Small intestine (tissue), 16 donors: ENCODE measurements at places on chromosomes 1 and 21. TPM values are rescaled to one million over a fixed set of nuclear protein-coding genes. Genes with fewer than 3 reads are reported as not detected.

DNA sequence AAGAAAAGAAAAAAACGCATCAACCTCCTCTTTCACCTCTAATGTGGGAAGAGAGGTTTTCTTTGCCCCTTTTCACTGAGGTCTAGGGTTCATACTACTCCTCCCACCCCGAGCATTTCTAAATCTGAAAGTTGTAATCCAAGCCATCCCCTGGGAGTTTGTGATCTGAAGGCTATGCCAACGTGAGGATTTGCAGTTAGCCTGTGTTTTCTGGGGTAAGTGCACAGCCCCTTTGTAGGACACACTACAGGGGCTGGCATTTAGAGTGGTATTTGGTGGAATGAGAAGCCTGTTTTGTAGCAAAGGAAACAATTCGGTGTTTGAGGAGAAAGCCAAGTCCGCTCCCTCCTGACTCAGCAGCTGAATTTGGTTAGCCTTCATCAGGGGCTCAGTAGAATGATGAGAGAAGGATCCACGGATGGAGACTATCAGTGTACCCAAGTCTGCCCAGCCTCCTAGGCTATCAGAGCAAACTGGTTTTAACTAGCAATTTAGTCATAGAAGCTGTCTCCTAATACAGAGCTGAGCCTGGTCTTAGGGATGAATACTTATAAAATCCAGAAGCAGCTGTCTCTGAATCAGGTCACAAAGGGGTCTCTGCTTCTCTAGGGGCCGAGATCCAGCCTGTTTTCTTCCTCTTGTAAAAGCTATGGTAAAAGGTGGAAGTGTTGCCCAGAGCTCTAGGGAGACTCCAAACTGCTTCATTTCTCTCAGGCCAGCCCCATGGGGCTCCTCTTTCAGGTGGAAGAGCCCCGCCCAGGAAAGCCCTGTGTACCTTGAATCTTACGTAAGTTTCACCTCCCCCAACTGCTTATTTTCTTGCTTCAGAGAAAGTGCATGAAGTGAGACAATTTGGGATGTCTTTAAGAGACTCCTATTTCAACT, 2.1 kb downstream of the PCP4L1 start:
- H3K27ac ChIP-seq: no peak overlapping the region
- peaks cover 4% of the 10 kb centered on the region for H3K4me1 ChIP-seq
- peak; percentile 79 for DNase-seq
- H3K4me3 ChIP-seq: no peak overlapping the region

CBR3 gene
- polyA plus RNA-seq: 9.0 TPM

DNA sequence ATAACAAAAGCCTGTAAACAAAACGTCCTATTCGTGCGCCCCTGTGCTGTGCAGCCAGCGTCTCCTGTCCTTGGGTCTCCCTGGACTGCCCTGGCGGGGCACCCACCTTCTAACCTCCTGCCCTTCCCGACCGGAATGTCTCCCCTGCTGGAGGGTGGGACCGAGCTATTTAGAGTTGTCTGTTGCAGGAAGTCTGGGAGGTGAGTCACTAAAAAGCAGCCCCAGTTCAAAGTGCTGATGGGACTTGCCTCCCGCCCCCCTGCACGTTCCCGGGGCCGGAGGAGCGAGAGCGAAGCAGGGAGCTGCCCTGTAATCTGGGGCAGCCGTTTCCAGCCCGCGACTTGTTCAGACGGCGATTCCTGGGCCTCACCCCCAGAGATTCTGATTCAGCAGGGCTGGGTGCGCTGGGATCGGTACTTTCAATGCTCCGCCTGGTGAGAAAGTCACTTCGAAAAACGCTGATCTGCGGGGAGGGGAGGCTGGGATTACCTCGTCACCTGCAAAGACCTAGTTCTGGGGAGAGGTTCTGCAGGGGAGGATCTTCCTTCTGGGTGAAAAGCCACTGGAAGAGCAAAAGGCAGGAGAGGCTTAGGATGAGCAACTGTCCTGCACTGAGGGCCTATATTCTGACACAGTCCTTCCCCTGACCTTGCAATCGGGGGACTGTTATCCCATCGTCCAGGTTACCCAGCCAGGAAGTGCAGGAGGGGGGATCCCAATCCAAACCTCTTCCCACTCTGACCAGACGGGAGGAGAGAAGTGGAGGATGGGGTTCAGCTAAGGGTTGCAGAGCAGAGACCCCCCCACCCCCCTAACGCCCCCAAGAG, 1.2 kb upstream of the DHRS3 start:
- peaks cover 3% of the 10 kb centered on the region for H3K4me1 ChIP-seq
- no peaks in the 10 kb centered on the region for H3K27me3 ChIP-seq
- H3K36me3 ChIP-seq: no peaks in the 10 kb centered on the region
- peak overlapping the region; percentile 58 for H3K4me3 ChIP-seq
- peak; percentile 97 for DNase-seq

DNA sequence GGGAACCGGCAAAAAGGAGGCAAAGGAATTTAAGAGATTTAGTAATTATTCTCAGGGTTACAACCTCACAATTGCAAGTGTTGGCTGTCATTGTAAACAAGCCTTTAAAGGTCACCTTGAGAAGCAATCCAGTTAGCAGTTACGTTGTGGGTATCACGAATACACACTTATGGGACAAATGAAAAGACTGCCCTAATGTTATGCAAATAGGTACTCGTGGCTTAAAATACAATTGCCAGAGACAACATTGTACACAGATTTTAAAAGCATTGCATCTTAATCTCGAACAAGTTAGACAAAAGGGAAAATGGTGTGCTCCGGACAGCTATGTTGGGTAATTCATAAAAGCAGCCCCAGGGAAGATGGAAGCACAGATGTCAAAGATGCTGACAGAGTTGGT, 120.5 kb upstream of the ZC3H12A start:
- no peaks in the 10 kb centered on the region for H3K36me3 ChIP-seq
- DNase-seq: no peak
- no peak overlapping the region for H3K4me3 ChIP-seq
- no peaks in the 10 kb centered on the region for H3K27me3 ChIP-seq

ALX3 gene
- not detected for polyA plus RNA-seq

- H3K27me3 ChIP-seq: no peaks in the 10 kb centered on the region
- peak; percentile 43 for DNase-seq
- H3K4me1 ChIP-seq: no peaks in the 10 kb centered on the region
- H3K27ac ChIP-seq: peak overlapping the region; percentile 10
- no peak overlapping the region for H3K4me3 ChIP-seq
Observed at GRCh38 chr1:201676197-201676596, 137.3 kb downstream of the NAV1 start.

DNA sequence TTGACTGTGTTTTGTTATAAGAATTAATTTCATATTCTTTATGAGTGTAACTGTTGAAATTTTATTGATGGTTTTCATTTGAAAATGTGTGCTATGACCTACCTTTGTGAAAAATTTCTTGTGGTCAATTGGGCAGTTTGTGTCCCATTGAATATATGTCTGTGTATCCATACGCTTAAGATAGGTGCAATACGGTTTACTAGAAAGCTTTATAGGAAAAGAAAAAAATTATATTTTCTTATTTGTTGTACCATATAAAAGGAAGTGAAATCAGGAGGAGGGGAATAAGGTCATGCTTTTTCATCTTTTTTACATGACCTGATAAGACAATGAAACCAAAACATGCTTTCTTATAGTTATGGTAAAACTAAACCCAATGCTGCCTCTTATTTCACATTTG, 807.7 kb downstream of the USP25 start:
- no peak for DNase-seq
- H3K27me3 ChIP-seq: no peaks in the 10 kb centered on the region
- no peaks in the 10 kb centered on the region for H3K36me3 ChIP-seq
- H3K27ac ChIP-seq: no peak overlapping the region
- H3K4me3 ChIP-seq: no peak overlapping the region
- H3K4me1 ChIP-seq: no peaks in the 10 kb centered on the region

DNA sequence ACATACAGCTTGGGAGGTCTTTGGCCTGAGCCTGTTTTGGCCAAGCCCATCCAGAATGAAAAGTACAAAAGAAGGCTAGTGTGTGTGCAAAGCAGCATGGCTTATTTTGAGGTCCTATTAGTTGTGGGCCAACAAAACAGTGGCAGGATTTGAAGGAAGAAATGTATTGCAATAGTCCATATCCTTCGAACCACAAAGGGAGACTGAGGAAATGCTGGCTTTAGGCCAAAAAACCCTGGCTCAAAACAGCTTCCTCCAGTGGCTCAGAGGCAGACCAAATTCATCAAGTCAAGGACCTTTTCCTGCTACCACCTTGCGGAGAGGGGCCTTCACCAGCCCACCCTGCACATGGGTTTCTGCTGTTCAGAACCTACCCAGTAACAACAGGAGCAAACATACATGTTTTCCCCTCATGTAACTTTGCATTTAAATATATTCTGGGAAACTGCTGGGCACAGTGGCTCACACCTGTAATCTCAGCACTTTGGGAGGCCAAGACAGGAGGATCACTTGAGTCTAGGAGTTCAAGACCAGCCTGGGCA, 43.3 kb downstream of the VPS26C start:
- H3K36me3 ChIP-seq: peaks cover 48% of the 10 kb centered on the region
- H3K27ac ChIP-seq: no peak overlapping the region
- no peak for DNase-seq
- no peak overlapping the region for H3K4me3 ChIP-seq
- H3K4me1 ChIP-seq: no peaks in the 10 kb centered on the region

FBLIM1 gene
- polyA plus RNA-seq: 76.2 TPM

GRCh38 chr1:117686907-117687306, 81.1 kb downstream of the TENT5C start:
- H3K27me3 ChIP-seq: no peaks in the 10 kb centered on the region
- DNase-seq: no peak
- H3K27ac ChIP-seq: peak overlapping the region; percentile 41
- no peaks in the 10 kb centered on the region for H3K36me3 ChIP-seq

GRCh38 chr1:172354291-172355274, 65.9 kb upstream of the C1orf105 start:
- peaks cover 38% of the 10 kb centered on the region for H3K4me1 ChIP-seq
- H3K4me3 ChIP-seq: no peak overlapping the region
- no peaks in the 10 kb centered on the region for H3K36me3 ChIP-seq

GRCh38 chr1:101781201-101781831, 215.4 kb downstream of the OLFM3 start:
- no peak overlapping the region for H3K4me3 ChIP-seq
- peak; percentile 1 for DNase-seq
- H3K36me3 ChIP-seq: no peaks in the 10 kb centered on the region
- H3K27ac ChIP-seq: no peak overlapping the region

EPHA8 gene
- not detected for polyA plus RNA-seq

DNA sequence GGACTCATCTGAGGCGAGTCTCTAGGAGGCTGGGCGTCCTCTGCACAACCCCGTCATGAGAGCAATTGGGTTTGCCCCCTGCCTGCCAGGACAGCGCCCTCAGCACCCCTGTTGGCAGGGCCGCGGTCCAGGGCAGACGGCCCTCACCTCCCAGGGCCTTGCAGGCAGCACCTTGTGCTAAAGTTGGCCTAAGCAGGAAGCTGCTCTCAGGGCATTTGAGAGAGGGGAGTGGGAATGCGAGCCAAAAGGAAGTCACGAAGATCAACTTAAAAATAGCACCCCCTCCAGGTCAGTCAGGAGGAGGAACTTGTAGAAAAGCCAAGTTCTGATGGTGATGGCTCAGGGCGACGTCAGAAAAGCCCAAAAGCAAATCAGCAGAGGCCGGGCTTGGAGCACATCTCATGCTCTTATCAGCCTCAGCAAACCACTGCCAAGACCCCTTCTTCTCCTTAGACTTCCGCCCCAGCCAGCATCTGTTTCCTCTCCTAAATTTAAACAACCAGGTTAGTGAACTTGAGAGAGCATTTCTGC, 12.6 kb upstream of the ADORA3 start:
- no peaks in the 10 kb centered on the region for H3K36me3 ChIP-seq
- DNase-seq: no peak
- H3K27me3 ChIP-seq: no peaks in the 10 kb centered on the region
- H3K4me3 ChIP-seq: peak overlapping the region; percentile 20

DNA sequence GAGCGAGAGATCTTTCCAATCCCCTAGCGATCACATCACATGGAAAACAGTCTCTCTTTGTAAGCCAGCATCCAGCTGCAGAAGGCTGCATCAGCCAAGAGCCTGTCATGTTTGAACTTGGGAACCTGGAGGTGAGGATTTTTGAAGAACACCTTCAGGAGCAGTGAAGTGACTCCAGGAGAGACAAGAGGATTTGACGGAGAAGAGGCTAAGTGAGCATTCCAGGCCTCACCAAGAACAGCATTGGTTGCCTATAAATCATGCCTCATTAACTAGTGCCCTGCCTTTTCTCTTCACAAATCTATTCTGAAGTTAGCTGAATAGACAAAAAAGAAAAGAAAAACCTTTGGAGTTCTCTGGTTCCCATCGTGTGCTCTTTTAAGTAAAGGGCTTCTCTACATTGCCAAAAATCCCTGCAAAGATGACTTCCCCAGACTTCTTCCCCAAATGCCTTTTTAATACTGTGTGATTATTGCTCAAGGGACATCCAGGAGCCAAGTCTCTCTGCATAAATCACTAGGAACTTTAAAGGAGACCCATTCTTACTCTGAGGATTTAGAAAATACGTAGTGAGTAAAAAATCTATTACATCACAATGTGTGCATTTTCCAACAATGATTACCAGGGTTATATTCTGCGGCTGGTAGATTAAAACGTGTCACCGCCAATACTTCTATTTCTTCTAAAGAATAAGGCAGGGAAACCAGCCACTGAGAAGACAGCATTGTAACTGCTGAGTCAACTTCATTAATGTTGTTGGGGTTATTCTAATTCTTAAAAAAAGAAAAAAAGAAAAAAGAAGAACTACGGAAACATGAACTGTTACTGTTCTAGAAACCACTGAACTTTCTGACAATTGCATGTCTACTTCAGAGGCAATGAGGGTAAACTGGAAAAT, 95.2 kb downstream of the KIF14 start:
- H3K27ac ChIP-seq: no peak overlapping the region
- no peak overlapping the region for H3K4me3 ChIP-seq
- H3K36me3 ChIP-seq: no peaks in the 10 kb centered on the region

- H3K4me3 ChIP-seq: no peak overlapping the region
- H3K27me3 ChIP-seq: no peaks in the 10 kb centered on the region
- no peaks in the 10 kb centered on the region for H3K36me3 ChIP-seq
- no peaks in the 10 kb centered on the region for H3K4me1 ChIP-seq
Observed at GRCh38 chr1:231814021-231814420, 187.4 kb downstream of the DISC1 start.

RHBDL2 gene
- 0.24 TPM for polyA plus RNA-seq

OLFML2B gene
- 11.4 TPM for polyA plus RNA-seq

GRCh38 chr1:153881751-153882150, 41.0 kb downstream of the GATAD2B start:
- peaks cover 17% of the 10 kb centered on the region for H3K4me1 ChIP-seq
- no peaks in the 10 kb centered on the region for H3K27me3 ChIP-seq
- H3K4me3 ChIP-seq: no peak overlapping the region
- H3K27ac ChIP-seq: no peak overlapping the region

KMO gene
- 0.76 TPM for polyA plus RNA-seq

- no peak for DNase-seq
- peaks cover 25% of the 10 kb centered on the region for H3K4me1 ChIP-seq
- H3K36me3 ChIP-seq: no peaks in the 10 kb centered on the region
- no peak overlapping the region for H3K4me3 ChIP-seq
Observed at GRCh38 chr1:12135612-12136011, 31.2 kb upstream of the TNFRSF1B start.

SPATA17 gene
- not detected for polyA plus RNA-seq

DNA sequence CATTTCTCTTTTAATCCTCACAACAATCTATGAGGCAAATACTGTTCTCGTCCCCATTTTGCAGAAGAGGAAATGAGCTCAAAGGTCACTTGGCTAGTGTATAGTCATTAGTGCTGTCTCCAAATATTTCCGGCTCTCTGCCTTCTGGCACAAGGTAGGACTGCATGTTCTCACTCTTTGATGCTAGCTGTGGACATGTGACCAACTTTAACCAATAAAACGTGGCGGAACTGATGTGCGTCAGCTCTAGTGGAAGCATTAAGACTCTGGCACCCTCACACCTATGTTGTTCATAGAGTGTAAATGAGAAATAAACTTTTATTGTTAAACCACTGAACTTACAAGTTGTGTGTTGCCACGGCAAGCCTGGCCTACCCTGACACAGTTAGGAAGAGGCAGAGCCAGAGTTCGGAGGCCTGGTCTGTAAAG, 5.0 kb upstream of the KIF21B start:
- H3K4me3 ChIP-seq: no peak overlapping the region
- no peaks in the 10 kb centered on the region for H3K4me1 ChIP-seq
- H3K36me3 ChIP-seq: no peaks in the 10 kb centered on the region
- H3K27me3 ChIP-seq: no peaks in the 10 kb centered on the region
